Psoas muscle (tissue), 8 donors: ENCODE measurements at places on chromosomes 6 and 20.
A peak's percentile ranks its signal among the peaks of the same experiment; 100 is the strongest.

DNA sequence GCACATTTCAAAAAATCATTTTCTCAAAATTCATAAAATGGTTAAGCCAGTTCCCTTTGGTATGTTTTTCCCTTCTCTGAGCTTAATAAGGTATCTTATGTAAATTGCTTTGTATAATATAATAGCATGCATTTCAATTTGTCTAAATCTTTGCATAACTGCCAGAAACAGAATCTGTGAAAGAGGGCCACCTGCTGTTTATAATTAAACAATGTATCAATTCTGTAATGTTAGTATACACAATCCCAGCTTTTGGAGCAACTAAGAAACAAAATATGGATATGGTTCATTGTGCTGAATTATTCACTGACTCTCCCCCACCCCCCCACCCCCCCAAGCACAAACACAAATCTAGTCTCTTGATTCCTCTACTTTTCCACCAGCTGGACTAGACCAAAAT, 54.8 kb downstream of the GPX5 start:
- no peak for DNase-seq

DNA sequence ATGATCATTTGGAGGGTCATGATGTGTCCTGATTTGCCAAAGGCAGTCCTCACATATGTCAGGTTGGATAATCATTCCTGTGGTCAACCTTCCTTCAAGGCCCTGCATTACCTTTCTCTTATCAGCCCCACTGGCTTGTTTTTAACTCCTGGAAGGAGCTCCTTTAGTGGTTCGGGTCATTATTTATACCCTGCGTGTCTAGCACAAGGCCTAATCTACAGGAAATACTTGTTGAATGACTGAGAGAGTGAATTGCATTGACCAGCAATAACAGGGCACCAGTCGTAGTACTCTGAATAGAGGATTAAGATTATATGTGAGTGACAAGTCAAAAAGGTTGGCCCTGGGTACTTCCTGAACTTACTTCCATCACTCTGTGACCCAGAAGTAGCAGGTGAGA, 4.5 kb downstream of the HIVEP2 start:
- DNase-seq = no peak

DNA sequence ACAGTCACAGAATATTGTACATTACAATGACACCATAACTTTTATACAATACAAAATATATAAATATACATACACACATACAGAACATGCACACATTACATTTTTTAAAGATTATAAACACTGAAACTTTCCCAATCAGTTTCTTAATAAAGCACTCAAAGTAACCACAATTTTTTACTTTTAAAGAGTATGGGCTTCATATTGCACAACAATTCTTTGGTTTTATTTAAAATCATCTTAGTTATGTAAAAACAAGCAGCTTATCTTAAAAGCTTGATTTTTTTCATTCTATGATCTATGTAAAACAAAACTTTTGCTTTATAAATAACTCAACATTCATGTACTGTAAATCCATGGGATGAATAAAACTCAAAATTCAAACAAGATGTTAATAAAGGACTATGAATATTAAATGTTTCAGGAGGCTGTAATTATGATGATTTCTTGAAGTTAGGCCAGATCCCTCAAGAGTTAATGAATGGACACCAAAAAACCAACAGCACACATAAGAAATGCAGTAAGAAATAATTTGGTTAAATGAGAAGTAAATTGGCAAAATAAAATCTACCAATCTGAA, 93.1 kb upstream of the BCLAF1 start:
- DNase-seq = no peak

DNA sequence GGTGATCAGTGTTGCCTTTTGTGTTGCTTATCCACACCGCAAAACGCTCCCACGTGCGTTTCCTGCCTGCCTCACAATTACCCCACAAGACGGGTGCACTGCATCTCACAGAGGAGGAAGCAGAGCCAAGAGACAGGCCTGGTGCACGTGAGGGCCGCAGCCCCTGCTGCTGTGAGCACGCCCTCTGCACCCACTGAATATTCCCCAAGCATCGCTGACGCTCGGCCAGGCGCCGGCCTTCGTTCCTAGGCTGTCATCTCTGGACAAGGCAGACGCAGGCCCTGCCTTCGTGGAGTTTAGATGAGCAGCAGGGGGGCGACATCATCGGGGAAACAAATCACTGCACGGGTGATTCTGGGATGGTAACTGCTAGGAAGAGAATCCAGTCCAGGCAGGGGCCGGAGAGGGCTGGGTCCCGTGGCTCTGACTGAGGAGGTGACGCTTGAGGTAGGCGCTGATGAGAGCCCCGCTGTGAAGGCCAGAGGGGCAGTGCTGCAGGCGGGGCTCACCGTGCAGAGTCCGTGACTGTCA, 162.4 kb upstream of the QKI start:
- no peak for DNase-seq

DNA sequence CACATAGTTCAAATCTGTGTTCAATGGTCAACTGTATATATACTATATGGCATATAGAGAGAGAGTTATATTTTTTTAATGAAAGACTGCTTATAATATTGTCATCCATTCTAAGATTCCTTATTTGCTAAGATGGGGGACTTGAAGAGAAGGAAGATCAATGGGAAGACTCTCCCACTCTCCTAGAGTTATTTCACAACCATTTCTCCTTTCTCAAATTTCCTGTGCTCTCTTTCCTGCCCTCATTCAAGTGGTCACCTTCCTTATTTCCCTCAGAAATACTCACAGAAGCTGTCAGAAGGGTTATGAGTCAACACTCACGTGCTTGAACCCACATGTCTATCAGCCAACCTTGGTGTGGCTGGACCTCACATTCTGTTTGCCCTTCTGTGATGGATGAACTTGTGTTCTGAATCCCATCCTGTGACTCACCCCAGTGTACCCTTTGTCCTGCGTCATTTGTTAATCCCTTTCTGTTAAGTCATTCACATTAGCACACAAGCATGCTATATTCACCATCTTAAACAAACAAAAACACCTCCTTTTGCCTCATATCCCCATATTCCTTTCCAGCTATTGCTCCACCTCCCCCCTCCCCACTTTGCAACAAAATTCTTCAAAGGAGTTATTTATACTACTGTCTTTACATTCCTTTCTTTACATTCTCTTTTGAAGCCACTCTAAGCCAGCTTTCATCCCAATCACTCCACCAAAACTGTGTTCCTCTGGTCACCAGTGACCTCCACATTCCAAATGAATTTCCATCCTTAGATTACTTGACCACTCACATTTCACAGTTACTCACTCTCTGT, 279.3 kb upstream of the TCF21 start:
- DNase-seq = no peak

GRCh38 chr6:169784821-169785340, 33.5 kb downstream of the ERMARD start:
- no peak for DNase-seq

- no peak for DNase-seq
Observed at GRCh38 chr6:140979642-140980091, 1153.1 kb upstream of the GJE1 start.

- no peak for DNase-seq
Observed at GRCh38 chr6:126199466-126199865, 140.4 kb upstream of the CENPW start.

DNA sequence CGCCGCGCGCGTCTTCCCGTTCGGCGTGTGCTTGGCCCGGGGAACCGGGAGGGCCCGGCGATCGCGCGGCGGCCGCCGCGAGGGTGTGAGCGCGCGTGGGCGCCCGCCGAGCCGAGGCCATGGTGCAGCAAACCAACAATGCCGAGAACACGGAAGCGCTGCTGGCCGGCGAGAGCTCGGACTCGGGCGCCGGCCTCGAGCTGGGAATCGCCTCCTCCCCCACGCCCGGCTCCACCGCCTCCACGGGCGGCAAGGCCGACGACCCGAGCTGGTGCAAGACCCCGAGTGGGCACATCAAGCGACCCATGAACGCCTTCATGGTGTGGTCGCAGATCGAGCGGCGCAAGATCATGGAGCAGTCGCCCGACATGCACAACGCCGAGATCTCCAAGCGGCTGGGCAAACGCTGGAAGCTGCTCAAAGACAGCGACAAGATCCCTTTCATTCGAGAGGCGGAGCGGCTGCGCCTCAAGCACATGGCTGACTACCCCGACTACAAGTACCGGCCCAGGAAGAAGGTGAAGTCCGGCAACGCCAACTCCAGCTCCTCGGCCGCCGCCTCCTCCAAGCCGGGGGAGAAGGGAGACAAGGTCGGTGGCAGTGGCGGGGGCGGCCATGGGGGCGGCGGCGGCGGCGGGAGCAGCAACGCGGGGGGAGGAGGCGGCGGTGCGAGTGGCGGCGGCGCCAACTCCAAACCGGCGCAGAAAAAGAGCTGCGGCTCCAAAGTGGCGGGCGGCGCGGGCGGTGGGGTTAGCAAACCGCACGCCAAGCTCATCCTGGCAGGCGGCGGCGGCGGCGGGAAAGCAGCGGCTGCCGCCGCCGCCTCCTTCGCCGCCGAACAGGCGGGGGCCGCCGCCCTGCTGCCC, 1.1 kb downstream of the SOX4 start:
- peak; percentile 56 for DNase-seq

DNA sequence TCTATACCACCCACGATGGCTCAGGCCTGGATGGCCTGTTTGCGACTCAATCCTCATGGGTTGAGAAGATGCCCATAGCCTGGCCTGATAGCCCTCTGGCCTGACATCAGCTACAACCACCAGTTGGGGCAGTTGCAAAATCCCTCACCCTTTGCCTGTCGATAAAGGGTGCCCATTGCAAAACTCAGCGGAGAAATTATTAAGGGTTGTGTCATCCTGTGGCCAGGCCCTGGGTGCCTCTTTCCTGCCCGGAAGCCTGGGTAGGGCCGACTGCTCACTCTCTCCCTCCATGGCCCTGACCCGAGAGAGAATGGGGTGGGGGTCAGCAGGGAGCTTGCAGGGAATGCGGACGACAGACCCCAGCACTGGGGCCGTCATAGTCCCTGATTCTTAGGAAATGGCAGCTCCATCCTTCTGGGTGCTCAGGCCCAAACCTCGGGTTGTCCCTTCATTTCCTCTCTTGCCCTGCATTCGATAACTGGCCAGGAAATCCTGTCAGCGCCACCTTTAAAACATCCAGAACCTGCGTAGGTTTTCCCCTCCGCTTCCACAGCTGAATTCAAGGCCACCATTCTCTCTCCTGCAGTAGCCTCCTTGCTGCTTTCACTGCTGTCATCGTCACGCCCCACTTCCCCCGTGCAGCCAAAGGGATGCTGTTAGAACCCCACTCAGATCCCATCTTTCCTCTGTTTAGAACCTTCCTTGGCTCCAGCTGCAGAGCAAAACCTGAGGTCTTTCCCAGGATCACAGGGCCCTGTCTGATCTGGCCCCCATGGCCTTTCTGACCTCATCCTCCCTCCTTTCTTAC, 31.1 kb downstream of the CEBPB start:
- no peak for DNase-seq

- DNase-seq = no peak
Observed at GRCh38 chr6:111204881-111205280, 117.6 kb downstream of the SLC16A10 start.

DNA sequence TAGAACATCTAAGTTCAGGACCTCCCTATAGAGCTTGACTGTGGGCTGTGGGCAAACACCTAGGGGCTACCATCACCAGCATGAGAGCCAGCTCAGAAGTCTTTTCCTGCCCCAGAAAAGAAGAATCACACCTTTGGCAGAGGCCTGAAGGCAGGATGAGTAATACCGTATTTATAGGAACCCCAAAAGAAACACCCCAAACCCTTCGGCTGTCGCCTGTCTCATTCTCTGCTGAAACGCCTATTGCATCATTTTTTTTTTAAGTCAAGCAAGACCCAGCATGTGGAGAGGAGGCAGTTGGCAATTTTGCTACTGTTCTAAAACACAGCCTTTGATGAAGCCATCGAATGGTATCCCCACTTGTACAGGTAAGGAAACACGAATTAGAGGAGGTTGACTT, 436.4 kb downstream of the TFAP2A start:
- DNase-seq = no peak

DNA sequence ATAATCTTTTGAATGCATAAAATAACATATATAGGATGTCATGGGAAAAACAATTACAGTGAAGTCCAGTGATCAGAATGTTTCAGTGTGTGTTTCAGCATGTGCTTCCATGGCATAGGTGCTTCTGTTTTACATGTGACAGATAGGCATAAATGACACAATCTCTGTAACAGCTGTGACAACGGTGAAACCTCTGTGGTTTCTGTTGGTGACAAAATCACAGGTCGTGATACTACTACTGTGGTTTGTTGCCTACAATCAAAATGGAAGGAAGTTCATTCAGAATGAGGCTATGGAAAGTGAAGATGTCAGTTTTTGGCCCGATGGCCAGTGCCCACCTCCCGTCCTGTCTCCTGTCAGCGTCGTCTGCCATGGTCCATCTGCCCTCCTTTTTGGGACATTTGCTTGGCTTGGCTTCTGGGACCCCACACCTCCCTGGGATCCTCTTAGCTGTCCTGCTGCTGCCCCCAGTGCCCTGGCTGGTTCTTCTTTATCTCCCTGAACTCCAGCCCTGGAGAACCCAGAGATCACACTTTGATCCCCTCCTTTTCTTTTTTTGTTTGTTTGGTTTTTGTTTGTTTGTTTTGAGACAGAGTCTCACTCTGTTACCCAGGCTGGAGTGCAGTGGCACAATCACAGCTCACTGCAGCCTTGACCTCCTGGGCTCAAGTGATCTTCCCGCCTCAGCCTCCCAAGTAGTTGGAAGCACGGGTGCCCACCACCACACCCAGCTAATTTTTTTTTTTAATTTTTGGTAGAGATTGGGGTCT, 79.3 kb upstream of the NAA20 start:
- no peak for DNase-seq

DNA sequence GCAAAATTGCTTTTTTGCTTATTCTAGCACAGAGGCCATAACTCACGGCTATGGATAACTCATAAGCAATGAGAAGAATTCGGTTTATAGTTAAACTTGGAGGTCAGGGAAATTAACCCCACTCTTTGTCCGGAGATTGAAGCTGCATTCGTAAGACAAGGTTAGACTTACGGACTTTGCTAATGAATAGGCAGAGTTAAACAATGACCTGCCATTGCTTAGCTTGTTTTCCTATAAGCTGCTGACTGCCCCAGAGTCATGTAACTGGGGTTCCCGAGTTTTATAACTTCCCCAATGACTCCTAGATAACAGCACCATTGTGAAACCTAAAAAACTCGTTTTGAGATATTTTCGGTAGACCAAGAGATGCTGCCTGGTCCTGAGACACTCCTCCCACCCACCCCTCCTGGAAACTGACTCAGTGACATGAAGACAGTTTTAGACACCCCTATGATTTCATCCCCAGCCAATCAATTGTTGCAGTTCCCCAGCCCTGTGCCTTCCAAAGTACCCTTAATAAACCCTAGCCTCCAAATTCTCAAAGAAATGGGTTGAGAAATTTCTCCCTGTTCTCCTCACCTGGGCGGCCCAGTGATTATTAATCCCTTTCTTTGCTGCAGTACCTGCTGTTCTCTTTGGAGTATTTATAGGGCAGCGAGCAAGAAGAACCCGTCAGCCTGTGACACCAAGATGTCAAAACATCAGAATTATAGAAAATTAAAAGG, 33.1 kb upstream of the MCUR1 start:
- DNase-seq = no peak

DNA sequence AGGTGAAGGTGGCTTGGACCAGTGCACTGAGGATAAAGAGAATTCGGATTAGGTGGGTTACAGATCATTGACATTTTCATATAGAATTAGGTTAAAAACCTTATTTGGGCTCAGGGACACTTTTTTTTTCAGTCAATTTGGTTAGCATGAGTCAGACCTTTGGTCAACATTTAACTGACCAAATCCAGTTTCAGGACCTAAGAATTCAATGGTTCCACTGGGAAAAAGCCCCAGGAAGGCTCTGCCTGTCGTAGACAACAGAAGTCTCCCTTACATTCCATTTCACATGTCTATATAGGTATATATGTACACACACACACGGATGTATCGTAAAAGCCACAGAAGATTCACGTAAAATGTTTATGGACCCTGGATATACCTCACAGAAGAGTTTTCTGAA, 184.2 kb upstream of the RREB1 start:
- no peak for DNase-seq
